ENCODE measurements at places on chromosomes 5 and 9.

GRCh38 chr9:78566948-78567675 is 270.2 kb downstream of the PSAT1 start:
- no peak for DNase-seq

DNA sequence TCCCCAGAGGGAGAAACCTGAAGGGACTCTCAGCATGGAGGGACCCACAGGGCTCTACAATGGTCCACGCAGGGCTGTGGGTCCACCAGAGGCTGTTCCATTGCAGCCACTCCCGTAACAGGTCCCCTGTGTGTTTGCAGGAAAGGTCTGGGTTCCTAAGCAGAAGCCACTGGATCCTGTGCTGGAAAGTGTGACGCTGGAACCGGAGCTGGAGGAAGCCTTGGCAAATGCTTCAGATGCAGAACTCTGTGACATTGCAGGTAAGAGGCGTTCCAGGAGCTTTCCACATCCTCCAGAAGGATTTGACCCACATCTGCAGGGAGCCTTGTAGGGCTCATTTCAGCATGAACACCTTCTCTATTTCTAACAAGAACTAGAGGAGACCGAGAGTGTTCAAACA is 51.7 kb downstream of the TMOD1 start:
- no peak for DNase-seq

GRCh38 chr9:114935119-114935518 is 4.7 kb upstream of the TNFSF8 start:
- DNase-seq, result no peak

DNA sequence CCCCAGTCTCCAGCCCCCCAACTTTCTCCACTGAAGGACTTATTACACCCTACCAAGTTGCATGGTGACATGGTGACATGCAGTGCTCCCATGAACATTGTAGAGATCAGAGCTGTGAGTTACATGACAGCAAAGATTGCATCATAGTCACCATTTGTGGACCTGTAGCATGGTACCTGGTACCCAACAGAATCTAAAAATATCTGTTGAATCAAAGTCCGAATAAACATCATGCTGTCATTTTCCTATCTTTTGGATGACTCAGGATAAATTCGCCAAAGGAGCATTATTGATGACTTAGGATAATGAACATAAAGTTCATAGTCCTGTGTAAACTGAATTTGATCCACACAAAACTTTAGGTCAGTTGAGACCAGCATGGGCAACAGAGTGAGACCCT is 6.7 kb upstream of the PPARGC1B start:
- DNase-seq, result no peak

DNA sequence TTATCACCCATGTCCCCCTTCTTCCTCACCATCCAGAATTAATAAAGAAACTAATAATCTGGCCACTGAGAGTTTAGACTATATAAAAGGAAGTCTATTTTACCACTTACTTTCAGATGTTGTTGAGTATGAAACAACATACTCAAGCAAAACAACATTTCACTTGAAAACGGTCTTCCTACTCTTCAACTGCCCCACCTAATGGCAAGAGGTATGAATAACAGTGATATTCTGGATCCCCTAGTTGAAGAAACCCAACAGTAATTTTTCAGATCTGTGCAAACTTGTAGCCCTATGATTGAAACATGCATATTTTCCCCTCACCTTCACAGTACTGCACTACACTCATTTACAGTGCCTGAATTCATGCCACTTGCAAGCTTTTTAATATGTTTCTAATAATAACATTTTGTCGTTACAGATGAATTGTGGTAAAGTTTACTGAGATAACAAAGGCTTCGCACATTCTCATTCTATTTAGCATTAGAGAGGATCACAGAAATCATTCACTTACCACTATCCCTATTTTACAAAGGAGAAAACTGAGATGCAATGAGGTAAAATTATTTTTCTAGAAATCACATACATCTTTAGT is 267.9 kb upstream of the PDE4D start:
- DNase-seq, result no peak

- no peak for DNase-seq
Measured at GRCh38 chr5:32446630-32447029, 2.1 kb upstream of the ZFR start.

DNA sequence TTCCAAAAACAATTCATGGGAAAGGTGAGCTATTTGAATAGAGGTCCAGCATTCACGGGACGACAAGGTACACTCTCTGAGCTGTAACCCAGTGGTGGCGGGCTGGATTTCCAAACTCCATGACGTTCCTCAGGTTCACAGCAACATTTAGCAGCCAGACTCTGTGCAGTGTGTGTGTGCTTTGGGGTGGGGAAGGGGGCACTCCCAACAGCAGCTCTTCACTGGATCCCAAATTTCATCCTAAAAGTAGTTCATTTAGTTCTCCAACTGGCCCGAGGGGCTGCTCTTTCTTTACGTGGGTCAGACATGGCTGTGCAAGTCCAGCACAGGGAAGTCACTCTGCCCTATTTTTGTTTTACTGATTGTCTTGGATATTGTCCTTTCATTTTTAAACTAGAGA is 98.0 kb upstream of the IRX2 start:
- DNase-seq, result no peak

- DNase-seq, result no peak
Measured at GRCh38 chr5:74075501-74076484, 449.8 kb downstream of the ARHGEF28 start.

- DNase-seq, result no peak
Measured at GRCh38 chr5:128402506-128402905, 135.5 kb downstream of the FBN2 start.

- DNase-seq, result no peak
Measured at GRCh38 chr5:122599000-122599399, 175.9 kb upstream of the SNX2 start.

- no peak for DNase-seq
Measured at GRCh38 chr9:20925256-20926045, 106.0 kb downstream of the HACD4 start.

GRCh38 chr5:24433555-24433954 is 211.2 kb downstream of the CDH10 start:
- DNase-seq, result no peak

DNA sequence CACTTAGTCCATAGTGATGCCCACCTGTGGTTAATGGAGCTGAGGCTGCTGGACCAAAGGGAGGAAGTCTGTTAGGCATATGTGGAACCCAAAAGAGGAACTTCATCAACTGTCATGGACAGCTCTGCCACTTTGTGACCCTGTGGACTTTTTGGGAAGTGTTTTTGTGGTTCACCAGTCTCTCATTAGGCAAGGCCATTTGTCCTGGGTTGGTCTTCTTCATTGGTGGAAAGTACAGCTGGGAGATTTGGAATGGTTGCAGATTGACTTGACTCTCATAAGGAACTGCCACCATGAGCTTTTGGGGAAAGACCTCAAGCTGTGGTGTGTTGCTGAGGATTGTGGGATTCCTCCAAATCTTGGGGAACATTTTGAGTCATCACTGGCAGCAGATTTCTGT is 31.9 kb upstream of the IL12B start:
- DNase-seq, result no peak

DNA sequence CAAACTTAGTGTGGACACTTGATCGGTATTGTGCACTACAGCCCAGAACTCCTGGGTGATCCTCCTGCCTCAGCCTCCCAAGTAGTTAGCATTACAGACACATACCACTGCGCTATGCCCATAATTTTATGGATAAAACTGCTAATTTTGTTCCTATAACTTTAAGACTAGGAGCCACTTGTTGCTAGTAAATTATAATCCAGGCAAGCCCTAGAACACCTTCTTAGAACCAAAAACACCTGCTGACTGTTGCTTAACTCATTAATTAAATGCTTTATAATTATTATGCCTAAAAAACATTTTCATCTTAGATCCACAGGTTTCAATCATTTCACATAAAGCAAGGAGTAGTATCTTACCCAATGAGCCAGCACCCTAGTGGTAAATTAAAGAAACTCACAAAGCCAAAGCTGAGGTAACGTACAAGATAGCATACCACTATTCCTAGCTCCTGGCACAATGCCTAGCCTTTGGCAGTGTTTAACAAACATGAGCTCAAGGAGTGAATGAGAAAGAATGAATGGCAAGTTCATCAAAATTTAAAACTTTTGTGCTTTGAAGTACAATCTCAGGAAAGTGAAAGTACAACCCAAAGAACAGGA is 5.4 kb downstream of the MRPS27 start:
- DNase-seq, result no peak

- DNase-seq, result no peak
Measured at GRCh38 chr9:93452710-93453046, 703 bp downstream of the FAM120AOS start.

- no peak for DNase-seq
Measured at GRCh38 chr5:107121793-107122519, 548.8 kb downstream of the EFNA5 start.

- no peak for DNase-seq
Measured at GRCh38 chr5:9468060-9468388, 77.9 kb downstream of the SEMA5A start.

- no peak for DNase-seq
Measured at GRCh38 chr5:110790673-110791072, 51.9 kb downstream of the SLC25A46 start.

DNA sequence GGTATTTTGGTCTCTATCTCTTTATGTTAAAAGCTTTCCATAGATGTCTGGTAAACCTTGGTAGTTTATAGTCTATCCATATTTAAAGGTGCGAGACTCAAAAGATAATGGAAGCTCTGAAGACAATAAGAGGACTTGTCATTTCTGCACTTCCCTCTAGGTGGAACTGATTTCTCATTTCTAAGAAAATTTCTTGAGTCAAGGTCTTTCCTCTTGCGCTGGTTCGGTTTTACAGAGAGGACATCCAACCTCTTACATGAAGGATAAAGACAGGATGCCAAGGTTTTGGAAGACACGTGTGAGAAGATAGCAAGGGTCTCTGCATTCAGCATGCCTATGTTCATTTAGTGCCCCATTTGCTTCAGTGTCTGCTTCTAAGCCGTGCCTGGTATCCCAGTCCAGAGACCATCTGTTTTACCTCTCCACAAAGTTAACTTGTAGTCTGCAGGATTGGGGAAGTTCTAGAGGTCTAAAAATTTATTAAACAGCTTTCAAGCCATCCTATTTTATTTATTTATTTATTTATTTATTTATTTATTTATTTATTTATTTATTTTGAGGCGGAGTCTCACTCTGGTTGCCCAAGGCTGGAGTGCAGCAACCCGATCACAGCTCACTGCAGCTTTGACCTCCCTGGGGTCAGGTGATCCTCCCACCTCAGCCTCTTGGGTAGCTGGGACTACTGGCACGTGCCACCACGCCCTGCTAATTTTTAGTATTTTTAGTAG is 41.6 kb downstream of the KIAA1191 start:
- DNase-seq, result no peak

DNA sequence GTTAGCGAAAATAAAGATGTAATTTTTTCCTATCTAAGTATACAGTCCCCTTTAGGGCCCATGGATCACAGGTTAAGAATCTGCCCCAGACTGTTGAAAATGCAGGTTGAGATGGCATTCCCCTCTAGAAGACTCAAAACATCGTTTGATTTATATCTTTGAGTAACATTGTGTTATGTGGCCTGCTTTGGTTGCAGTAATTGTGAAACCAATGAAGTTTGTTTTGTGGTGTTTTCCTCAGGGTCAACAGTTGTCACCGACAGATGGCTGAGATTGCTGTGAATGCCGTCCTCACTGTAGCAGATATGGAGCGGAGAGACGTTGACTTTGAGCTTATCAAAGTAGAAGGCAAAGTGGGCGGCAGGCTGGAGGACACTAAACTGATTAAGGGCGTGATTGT is 7.8 kb downstream of the CCT5 start:
- no peak for DNase-seq

- no peak for DNase-seq
Measured at GRCh38 chr9:137035937-137036336, 4.0 kb upstream of the FUT7 start.

DNA sequence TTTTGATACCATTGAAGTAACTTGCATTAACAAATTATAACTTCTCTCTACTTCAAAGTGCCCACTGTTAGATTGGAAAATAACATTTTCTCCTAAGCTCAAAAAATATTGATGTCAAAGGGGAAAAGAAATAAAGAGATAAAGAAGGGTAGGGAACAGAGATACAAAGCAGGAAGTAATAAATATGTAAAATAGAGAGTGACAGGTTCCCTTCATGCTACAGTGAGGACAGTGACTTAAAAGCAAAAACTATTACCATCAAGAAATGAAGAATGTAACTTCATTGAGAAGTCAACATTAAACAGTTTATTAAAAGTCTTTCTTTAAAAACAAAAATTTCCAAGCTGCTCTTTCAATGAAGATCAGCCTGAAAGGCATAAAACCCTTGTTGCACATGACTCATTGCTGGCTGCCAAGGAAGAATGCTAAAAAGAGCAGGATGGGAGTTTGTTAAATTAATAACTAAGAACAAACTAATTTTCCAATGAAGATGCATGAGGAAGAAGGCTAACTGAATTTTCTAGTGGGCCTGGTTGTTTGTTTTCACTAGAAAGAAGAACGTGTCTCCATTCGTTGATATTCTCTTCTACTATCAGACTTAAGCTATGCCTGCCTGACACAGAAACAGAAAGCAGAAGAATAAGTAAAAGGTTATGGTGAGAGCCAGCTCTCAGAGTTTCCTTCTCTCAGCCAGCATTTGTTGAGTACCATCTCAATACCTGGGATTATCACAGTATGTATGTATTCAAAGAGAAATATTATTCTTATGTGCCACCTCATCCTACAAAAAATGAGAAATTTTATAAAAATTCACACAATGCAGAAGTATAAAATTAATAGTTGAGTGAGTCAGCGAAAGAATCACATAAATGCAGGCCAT is 197.8 kb upstream of the NREP start:
- DNase-seq, result no peak

GRCh38 chr9:136539427-136540421 is 6.1 kb downstream of the NOTCH1 start:
- peak; percentile 75 for DNase-seq

GRCh38 chr5:36631620-36632362 is 25.4 kb downstream of the SLC1A3 start:
- no peak for DNase-seq

GRCh38 chr9:76255781-76256455 is 138.3 kb downstream of the RFK start:
- no peak for DNase-seq

DNA sequence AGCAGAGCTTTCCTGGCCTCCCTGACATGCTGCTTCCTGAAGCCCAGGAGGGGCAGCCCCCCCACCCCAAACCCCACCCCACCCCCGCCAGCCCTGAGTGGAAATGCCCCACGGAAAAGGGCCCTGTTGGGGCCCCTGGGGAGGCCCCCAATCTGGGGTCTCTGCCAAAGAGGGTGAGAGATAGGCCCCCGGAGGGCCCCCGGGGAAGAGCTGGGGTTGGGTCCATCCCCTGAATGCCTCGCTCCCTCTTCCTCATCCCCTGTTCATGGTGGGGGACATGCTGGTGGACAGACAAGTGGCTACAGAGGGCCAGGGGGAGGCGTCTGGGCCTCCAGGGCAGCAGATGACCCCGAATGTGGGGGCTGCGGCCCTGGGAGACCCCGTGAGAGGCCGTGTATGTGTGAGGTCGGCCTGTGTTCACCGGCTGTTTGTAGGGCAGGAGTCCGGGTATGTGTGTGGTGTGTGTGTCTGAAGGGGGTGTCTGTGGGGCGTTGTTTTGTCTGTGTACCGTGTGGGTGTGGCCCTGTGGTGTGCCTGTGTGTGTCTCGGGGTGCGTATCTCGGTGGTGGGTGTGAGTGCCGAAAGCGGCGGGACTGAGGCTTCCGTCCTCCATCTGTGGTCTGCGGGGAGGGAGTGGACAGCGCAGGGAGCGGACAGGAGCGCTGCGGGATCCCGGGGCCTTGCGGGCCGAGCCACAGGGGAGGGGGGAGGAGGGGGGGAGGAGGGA is 11.3 kb downstream of the C9orf50 start:
- DNase-seq, result no peak
